ENCODE measurements at places on chromosomes 16 and 17.

DNA sequence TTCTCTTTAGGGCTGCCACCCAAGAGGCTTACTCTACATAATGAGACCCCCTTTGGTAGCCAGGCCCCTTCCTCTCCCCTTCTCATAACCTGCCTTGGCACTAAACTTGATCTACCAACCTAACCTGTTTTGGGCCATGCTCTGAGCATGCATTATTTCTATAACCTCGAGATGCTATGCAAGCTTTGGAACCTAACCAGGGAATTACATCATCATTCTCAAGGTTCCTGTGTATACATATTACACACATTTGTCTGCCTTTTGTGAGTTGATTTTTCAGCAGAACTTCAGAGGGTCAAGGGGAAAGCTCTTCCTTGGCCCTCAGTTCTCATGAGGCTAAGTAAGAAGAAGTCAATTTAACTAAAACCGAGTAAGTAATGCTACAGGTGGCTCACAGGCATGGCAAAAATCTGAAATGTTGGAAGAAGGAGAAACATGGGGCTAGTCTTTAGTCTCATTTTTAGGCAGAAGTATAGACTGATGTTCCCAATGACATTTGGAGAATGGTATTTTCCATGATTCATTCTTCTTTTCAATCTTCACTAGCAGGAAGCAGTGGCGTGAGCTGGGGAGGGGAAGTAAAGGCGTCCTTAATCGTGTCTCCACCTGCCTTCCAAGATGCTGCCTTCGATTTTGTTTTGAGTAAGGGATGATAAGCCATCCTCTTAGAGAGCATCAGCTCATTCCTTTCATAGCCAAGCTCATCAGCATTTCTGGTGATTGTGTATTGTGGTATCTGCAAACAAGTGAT, 308.4 kb downstream of the ABCC12 start:
- no peak for DNase-seq

DNA sequence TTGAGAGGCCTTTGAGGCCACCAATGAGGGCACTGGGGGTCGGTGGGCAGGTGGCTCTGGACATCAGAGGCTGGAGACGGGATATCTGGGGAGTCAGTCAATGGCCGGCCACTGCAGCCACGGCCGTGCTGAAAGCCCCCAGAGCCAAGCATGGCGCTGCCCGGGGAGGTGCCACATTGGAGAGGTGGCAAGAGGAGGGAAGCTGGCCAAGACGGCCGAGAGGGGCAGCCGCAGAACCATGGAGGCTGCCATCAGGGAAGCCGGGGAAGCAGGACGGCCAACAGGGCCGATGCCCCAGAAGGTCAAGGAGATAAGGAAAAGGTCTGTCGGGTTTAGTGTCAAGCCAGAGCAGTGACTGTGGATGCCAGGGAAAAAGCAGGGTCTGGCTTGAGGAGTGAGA, 9.8 kb downstream of the RTN4RL1 start:
- no peak for DNase-seq

DNA sequence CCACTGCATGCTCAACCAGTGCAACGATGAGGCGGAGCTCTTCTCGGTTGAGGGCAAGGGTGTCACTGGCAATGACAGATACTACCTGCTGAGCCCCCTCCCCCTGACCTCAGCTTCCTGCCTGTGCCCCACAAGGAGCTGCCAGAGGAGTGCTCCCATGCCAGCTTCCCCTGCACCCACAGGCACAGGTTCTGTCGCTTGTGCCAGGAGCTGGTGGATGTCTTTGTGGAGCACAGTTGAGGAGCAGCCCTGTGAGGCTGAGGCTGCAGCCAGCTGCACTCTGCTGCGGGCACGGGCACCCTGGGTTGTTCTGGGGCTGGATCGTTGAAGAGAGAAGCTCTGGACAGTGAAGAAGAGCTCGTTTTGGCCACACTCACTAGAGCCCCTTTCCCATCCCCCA, 165.3 kb upstream of the ZNF267 start:
- no peak for DNase-seq

- no peak for DNase-seq
These were observed 14.7 kb upstream of the FAM83G start for GRCh38 chr17:19019041-19019941.

DNA sequence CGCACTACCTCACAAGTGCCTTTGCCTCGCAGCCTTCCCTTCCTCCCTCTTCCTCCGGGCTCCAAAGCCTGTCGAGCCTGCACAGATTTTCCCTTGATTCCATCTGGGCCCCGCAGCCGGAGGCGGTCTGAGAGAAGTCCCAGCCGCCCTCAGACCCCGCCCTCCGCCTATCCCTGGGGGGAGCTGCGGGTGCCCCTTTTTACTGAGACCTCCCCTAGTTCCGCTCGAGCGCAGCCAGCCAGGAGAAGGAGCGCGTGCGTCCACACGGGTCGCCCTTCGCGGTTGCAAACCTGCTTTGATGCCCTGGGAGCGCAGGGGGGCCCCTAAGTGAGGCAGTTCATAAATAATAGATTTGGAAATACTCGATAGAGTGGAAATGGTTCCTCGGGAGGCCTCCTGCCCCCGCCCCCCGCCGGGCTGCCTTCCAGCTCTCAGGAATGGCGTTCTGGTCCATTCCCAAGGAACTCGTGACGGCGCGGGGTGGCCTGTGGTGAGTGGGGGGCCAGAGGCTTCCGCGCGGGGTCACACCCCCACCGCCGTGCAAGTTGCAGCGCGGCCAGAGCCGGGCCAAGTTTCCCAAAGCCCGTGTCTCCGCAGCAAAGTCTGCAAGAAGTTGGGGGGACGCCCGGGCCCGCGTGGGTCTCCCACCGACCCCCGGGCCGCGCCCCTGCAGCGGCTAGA, 610 bp downstream of the C16orf74 start:
- no peak for DNase-seq

GRCh38 chr17:72677714-72678390, 414.6 kb downstream of the SLC39A11 start:
- no peak for DNase-seq

GRCh38 chr17:45170931-45171337, 9.3 kb downstream of the HEXIM2 start:
- peak; percentile 19 for DNase-seq

DNA sequence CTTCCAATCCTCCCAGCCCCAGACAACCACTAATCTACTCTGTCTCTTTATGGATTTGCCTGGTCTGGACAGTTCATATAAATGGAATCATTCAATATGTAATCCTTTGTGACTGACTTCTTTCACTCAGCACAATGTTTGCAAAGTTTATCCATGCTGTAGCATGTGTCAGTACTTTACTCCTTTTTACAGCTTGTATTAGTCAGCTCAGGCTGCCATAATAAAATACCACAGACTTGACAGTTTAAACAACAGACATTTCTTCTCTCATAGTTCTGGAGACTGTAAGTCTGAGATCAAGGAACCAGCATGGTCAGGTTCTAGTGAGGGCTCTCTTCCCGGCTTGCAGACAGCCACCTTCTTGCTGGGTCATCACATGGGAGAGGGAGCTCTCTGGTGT, 41.3 kb downstream of the GPRC5B start:
- no peak for DNase-seq

DNA sequence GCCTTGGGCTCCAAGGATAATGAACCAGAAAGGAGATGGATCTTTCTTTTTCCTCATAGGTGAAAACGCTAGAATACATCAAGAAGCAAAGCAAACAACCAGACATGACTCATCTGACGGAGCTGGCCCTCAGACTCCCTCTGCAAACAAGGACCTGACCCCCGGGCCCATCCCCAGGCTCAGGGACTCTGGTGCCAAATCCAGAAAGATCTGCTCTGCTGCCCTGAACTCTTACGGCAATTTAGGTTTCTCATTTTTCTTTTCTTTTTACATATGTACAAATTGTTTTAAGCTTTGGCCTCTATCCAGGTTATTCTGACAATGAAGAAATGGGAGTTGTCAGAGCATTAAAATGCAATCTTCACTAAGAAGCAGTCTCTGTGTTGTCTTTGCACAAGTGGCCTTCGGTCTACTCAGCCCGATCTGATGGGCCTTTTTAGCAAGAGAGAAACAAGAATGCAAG, 17.7 kb downstream of the KNOP1 start:
- DNase-seq: no peak

GRCh38 chr16:8751481-8752311, 45.7 kb downstream of the TMEM186 start:
- DNase-seq: no peak

- no peak for DNase-seq
These were observed 16.0 kb downstream of the MAP2K6 start for GRCh38 chr17:69430488-69430887.

DNA sequence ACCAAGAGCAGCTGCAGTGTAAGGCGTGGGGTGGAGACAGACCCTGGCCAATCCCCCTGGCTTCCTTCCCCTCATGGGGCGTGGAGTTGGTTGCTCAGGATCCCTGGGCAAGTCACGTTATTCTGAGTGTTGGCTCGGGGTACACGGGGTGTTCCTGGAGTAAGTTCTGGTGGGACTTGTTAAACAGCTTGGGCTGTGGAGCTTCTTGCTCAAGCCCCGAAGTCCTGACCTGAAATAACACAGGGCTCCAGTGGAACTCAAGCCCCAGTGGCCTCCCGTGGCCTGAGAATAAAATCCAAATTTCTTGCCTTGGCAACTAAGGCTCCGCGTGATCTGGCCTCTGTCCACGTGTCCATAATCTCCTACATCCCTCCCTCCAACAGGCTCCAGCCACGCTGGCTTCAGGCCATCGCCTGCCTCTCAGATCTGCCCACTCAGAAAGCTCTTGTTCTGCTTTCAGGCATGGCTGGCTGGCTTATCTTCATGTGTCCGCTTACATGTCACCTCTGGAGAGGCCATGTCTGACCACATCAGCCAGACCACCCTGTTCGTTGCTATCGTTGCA, 49.3 kb upstream of the BCO1 start:
- no peak for DNase-seq

DNA sequence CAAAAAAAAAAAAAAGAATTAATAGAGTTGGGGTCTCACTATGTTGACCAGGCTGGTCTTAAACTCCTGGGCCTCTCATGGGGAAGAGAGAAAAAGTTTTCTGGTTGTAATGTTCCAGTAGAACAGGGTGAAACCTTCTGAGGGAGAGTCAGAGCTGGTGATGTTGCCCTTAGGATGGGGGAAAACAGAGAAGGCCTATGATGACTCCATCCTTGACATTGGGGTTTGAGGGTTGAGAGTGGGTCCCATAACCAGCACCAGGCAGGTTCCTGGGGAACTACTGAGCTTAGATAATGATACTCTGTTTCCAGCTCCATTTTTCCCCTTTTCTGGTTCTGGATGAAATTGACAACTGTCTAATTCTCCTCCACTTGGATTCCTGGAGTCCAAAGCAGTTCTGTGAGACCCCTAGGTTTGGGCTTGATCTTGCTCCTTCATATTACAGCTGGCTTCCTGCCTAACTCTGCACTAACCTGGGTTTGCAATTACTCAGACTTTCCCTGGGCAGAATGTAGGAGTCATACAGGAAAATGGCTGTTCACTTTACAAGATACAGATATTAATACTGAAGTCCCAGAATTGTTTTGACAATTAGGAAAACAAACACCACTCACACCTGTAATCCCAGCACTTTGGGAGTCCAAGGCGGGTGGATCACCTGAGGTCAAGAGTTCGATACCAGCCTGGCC, 62.8 kb upstream of the B4GALNT2 start:
- no peak for DNase-seq

Data from C1 segment of cervical spinal cord (tissue), 14 donors.